Fibroblast of skin of left biceps (primary cell): ENCODE measurements at places on chromosomes 7 and 10.

- DNase-seq: no peak
Observed at GRCh38 chr10:111656066-111656465, 527.5 kb downstream of the GPAM start.

DNA sequence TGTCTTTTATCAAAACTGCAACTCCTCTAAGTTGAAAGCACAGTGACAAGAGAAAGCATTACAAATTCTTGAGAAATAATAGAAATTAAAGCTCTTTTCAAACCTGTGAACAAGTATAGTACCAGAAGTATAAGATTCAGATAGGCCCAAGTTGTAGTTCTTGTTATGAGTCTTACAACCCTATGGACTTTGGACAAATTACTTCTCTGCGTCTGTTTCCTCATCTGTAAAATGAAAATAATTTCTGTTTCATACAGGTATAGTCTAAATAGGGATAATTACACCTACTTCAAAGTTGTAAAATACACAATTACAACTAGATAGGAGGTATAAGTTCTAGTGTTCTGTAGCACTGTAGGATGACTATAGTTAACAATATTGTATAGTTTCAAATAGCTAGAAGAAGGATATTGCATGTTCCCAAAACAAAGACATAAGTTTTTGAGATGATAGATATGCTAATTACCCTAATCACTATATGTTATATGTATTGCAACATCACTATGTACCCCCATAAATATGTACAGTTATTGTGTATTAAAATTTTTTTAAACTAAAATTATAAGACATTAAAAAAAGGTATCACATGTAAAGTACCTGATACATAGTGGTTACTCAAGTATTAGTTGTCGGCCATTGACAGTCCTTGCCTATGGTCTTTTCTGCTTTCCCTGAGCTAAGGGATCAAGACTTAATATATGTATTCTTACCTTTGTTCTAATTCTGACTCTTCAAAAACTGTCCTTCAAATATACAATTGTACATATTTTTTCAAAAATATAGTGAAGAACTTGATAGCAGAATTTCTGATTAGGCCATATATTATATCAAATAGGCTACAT lies 1.8 kb upstream of the WASL start:
- DNase-seq: no peak

DNA sequence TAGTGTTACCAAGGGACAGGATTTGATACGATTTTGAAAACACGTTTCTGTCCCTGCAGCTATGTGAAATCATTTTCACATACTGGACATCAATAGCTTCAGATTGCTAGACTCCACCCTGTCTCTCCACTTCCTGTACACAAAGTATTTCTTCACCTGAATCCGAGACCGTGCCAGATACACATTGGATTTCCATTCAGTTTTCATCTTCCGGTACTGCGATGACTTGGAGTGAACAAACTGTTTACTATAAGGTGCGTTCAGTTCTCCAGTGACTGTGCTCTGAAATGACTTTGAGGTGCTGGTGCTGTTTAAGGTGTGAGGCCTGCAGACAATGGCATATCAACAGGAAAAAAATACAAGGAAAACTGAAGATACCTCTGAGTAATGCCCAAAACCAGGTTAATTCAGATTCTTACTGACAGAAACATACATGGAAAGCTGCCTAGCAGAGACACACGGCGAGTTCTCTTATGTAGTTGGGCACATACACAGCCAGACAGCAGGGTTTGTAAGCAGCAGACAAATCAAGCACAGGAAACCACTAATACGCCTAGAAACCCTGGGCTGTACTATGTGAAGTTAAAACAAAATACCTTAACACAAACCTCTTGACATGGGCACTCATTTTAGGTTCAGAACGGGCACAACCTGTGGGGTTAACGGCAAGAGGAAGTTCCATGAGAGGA lies 119.2 kb downstream of the GALNT11 start:
- DNase-seq: no peak

GRCh38 chr7:46160861-46161260 lies 239.8 kb upstream of the IGFBP3 start:
- DNase-seq: no peak

- DNase-seq: no peak
Observed at GRCh38 chr7:137953665-137954470, 48.0 kb downstream of the CREB3L2 start.

DNA sequence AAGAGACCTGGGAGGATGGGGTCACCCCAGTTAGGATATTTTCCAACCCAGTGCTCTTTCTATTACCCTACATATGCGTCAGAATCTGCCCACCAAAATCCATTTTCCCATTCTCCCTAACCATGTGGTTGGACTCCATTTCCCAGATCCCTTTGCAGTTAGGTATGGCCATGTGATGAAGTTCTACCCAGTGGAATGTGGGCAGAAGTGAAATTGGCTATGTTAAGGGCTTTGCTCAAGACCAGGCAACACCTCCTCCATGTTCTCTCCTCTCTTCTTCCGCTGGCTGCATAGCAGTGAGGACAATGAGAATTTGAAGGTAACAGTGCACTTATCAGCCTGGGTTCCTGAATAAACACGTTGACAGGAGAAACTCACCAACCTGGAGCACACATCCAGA lies 111.3 kb downstream of the CABCOCO1 start:
- DNase-seq: no peak

- no peak for DNase-seq
Observed at GRCh38 chr7:155581954-155582353, 35.6 kb upstream of the CNPY1 start.

DNA sequence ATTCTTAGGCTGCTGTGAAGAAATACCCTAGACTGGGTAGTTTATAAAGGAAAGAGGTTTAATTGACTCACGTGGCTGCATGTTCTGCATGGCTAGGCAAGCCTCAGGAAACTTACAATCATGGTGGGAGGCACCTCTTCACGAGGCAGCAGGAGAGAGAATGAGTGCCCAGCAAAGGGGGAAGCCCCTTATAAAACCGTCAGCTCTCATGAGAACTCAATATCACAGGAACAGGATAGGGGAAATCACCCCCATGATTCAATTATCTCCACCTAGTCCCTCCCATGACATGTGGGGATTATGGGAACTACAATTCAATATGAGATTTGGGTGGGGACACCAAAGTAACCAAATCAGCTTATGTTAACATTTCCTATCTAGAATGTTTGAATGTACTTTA lies 259.2 kb downstream of the TWIST1 start:
- no peak for DNase-seq

DNA sequence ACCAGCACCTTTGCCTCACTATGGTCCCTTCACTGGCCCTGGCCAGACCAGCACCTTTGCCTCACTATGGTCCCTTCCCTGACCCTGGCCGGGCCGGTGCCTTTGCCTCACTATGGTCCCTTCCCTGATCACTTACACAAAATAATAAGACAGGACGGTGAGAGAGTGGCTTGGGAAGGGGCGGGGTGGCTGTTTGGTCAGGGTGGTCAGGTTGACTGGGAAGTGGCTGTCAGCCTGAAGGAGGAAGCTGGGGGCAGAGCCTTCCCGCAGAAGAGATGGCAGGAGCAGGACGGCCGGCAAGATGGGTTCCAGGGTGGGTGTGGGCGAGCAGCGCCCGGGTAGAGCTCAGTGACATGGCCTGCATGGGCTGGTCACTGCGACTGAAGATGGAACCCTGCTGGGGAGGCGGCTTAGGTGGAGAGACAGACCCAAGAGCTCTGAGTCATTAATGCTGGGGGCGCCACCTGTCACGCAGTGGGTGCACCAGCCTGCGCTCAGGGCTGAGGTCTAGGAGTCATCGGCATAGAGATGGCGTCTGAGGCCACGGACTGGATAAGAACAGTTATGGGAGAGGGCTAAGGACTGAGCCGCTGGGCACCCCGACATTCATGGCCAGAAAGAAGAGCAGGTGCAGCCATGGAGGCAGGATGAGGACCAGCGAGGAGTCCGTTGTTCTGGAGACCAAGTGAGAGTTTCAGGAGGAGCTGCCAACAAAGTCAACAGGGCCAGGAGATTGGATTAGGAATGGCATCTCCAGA lies 91.8 kb downstream of the CHST15 start:
- DNase-seq: no peak

- no peak for DNase-seq
Observed at GRCh38 chr7:19984231-19984632, 210.8 kb upstream of the TMEM196 start.

- DNase-seq: no peak
Observed at GRCh38 chr7:137151690-137152052, 191.9 kb downstream of the PTN start.

DNA sequence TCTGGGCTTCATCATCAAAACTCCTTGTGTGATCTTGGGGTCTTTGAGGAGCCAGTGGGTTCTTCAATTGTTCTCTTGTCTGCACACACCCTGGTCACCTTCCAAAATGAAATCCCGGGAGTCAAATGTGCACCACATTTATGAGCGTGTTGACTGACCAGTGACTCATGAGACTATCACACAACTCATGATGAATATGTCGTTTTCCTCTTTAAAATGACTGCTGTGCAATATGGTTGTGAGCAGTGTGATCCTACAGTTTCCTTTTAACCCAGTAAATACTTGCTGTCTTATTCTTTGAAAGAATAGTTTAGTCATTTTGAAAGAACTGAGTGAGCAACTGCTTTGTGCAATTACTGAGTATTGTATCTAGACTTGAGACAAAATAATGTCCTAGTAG lies 149.2 kb downstream of the DYNC1I1 start:
- no peak for DNase-seq

GRCh38 chr10:111445667-111446066 lies 368.8 kb downstream of the ADRA2A start:
- DNase-seq: no peak

DNA sequence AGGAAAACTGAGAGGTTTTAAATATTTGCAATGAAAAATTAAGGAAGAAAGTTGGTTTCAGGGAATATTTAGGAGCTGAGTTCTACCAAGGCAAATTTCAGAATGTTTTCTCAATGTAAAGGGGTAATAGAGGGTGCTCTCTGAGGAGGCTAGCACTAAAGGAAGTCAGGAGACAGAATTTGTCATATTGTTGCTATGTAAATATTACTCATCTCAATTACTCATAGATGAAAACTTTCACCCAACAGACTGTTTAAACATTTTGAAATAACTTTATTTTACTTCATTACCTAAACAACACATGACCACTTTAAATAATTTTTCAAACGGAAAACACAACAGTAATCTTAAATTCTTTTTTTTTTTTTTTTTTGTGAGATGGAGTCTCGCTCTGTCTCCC lies 274.8 kb upstream of the NRG3 start:
- peak; percentile 13 for DNase-seq

DNA sequence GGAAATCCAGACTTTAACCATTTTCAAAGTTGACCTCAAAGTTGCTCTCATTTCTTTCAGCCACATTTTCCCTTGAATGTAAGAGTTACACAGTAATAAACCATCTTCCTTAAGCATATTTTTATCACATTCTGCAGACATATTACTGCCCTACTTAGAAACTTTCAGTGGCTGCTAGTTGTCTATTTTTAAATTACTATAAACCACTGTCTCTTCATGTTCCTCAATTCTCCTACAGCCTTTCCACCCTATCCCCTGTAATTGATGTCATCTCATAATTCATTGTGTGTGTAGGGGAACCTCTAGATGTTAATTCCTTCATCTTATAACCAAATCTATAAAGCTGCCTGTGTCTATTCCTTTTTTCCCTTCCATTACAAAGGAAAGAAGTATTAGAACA lies 78.1 kb upstream of the STRIP2 start:
- no peak for DNase-seq

GRCh38 chr10:87733081-87733480 lies 73.4 kb downstream of the PAPSS2 start:
- no peak for DNase-seq

DNA sequence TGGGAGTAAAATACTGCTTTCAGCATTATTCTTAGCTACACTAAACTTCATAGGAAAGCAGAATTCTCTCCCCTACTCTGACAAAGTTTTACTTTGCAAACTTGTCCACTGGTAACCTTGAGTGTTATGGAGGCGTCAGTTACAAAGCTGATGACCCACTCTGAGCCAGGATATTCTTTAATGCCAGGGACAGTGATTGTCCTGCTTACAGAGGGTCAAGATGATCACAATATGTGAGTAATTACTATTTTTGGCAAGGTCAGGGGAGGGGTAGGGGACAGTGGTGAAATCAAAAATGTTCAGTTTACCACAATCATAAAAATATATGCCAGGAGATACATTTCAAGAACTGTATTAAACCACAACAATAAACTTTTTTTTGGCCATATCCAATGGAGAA lies 520.6 kb downstream of the SUGCT start:
- DNase-seq: no peak

- DNase-seq: no peak
Observed at GRCh38 chr7:157444843-157445135, 108.0 kb downstream of the DNAJB6 start.

DNA sequence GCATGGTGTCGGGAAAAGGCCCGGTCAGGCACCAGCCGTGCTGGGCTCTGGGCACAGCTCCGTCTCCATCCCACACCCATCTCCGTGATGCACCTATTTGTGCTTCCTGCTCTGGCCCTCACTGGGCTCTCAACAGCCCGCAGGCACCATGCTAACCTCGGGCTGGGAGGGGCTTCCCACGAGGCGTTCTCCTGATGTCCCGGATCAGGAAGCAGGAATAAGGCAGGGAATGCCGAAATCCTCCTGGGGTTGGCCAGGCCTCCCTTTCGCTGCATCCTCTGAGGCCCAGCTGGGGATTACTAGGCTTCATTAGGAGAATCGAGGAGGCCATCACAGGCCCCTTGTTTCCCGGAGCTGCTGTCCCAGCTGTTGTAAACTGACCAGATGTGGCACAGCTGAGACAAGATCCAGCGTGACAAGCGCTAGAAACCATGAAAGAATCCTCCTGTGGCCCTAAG lies 72.0 kb downstream of the FAM53B start:
- DNase-seq: no peak

DNA sequence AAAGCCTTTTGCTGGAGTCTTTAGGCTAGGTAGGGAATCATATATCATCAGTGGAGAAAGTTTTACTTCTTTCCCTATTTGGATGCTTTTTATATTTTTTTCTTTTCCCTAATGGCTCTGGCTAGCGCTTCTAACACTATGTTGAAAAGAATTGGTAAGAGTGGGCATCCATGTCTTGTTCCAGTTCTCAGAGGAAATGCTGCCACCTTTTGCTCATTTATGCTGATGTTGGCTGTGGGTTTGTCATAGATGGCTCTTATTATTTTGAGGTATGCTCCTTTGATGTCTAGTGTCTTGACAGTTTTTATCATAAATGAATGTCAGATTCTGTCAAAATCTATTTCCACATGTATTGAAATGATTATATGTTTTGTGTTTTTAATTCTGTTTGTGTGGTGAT lies 1544.1 kb downstream of the REEP3 start:
- no peak for DNase-seq

- no peak for DNase-seq
Observed at GRCh38 chr10:3264161-3264761, 91.7 kb upstream of the PITRM1 start.
